ENCODE measurements at places on chromosomes 11 and 22.

DNA sequence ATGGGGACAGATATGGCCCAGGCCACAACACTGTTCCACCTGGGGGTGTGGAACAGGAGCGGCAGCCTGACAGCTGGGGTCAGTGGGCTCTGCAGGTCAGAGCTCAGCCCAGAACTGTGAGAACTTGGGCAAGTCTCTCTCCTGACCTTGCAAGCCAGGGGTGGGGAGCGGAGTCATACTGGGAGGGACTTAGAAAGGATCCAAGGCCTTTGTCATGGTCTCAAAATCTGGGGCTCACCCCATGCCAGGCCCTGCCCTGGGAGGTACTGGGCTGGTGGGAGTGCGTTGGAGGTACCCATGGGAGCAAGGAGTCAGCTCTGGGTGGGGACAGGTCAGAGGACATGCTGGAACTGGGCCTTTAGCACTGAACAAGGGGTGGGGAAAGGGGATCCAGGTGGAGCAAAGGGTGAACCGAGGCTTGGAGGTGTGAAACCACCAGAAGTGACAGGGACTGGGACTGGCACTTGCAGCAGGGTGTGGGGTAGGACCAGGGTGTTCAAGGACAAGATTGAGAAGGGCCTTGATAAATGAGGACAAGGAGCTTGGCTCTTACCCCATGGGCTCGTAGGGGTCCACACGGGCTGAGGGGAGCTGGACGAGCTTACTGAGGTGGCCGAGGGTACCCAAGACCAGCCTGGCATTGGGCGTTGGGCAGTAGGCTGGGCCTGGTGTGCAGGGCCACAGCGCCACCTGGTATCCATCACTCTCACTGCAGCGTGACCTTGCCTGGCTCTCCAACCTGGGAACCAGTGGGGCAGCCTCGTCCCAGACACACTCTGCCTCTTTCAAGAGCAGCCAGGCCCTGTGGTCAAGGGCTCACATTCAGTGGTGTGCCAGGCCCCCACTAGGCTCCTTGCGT, 7.4 kb upstream of the PMM1 start:
- DNase-seq, result peak; percentile 40

DNA sequence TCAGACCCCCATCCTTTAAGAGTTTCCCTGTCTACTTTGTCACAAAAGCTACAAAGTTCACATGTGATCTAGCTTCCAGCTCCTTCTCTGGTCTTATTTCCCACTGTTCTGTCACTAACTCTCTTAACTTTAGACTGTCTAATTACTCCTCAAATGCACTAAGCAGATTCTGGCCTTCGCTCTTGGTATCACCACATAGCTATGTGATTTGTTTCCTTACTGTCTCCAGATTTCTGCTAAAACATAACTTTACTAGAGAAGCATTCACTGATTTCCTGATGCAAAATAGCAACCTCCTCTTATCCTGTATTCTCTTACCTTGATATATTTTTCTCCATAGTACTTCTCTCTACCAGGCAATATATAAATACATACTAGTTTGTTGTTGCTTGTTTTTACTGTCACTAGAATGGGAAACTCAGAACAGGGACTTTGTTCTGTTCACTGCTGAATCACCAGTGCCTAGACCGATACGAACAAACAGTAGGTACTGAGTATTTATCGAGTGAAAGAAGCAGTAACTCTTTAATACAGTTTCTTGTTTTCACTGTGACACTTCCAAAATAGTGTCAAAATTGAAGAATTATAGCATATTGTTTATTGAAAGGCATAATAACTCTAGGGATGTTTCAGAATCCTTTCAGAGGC, 205.6 kb downstream of the DDX10 start:
- no peak for DNase-seq

- DNase-seq, result no peak
Measured at GRCh38 chr11:46701078-46701654, 335 bp downstream of the ZNF408 start.

- peak; percentile 46 for DNase-seq
Measured at GRCh38 chr22:25448435-25449051, 115.9 kb upstream of the GRK3 start.

All from suppressor macrophage treated with lipopolysaccharide for 4 hours (primary cell).